ENCODE measurements at places on chromosomes 11 and 22. TPM values are rescaled to one million over a fixed set of nuclear protein-coding genes. Genes with fewer than 3 reads are reported as not detected.

The CCDC116 gene
- 0.15 TPM for total RNA-seq

The PLEKHB1 gene
- 0.80 TPM for total RNA-seq

The GPHA2 gene
- not detected for total RNA-seq

The C11orf65 gene
- 1.9 TPM for total RNA-seq

The MMP13 gene
- total RNA-seq: not detected

The FOLR2 gene
- 16.7 TPM for total RNA-seq

The TOM1 gene
- 106 TPM for total RNA-seq

- no peaks in the 10 kb centered on the region for H3K36me3 ChIP-seq
- peak overlapping the region; percentile 74 for H3K27ac ChIP-seq
- H3K4me1 ChIP-seq: no peaks in the 10 kb centered on the region
- H3K27me3 ChIP-seq: no peaks in the 10 kb centered on the region
- no peak overlapping the region for H3K4me3 ChIP-seq
These were observed 21.4 kb downstream of the CREB3L1 start for GRCh38 chr11:46298699-46299433.

GRCh38 chr11:95119361-95120060, 29.9 kb downstream of the ENDOD1 start:
- peak; percentile 92 for DNase-seq
- H3K27ac ChIP-seq: peak overlapping the region; percentile 64
- H3K27me3 ChIP-seq: no peaks in the 10 kb centered on the region
- peaks cover 15% of the 10 kb centered on the region for H3K4me1 ChIP-seq

GRCh38 chr11:62472063-62472884, 53.4 kb downstream of the SCGB1A1 start:
- H3K27me3 ChIP-seq: no peaks in the 10 kb centered on the region
- no peak for DNase-seq

- H3K27me3 ChIP-seq: no peaks in the 10 kb centered on the region
- H3K36me3 ChIP-seq: no peaks in the 10 kb centered on the region
- H3K4me1 ChIP-seq: no peaks in the 10 kb centered on the region
- H3K27ac ChIP-seq: no peak overlapping the region
These were observed 4.5 kb upstream of the AIFM3 start for GRCh38 chr22:20962491-20962945.

- H3K27ac ChIP-seq: no peak overlapping the region
- no peaks in the 10 kb centered on the region for H3K36me3 ChIP-seq
- H3K27me3 ChIP-seq: no peaks in the 10 kb centered on the region
These were observed 46.2 kb upstream of the A4GALT start for GRCh38 chr22:42766860-42767259.

- H3K36me3 ChIP-seq: no peaks in the 10 kb centered on the region
- no peak for DNase-seq
- no peaks in the 10 kb centered on the region for H3K27me3 ChIP-seq
- H3K4me1 ChIP-seq: no peaks in the 10 kb centered on the region
- no peak overlapping the region for H3K27ac ChIP-seq
- H3K4me3 ChIP-seq: no peak overlapping the region
These were observed 6.8 kb upstream of the SERGEF start for GRCh38 chr11:18019650-18020049.

DNA sequence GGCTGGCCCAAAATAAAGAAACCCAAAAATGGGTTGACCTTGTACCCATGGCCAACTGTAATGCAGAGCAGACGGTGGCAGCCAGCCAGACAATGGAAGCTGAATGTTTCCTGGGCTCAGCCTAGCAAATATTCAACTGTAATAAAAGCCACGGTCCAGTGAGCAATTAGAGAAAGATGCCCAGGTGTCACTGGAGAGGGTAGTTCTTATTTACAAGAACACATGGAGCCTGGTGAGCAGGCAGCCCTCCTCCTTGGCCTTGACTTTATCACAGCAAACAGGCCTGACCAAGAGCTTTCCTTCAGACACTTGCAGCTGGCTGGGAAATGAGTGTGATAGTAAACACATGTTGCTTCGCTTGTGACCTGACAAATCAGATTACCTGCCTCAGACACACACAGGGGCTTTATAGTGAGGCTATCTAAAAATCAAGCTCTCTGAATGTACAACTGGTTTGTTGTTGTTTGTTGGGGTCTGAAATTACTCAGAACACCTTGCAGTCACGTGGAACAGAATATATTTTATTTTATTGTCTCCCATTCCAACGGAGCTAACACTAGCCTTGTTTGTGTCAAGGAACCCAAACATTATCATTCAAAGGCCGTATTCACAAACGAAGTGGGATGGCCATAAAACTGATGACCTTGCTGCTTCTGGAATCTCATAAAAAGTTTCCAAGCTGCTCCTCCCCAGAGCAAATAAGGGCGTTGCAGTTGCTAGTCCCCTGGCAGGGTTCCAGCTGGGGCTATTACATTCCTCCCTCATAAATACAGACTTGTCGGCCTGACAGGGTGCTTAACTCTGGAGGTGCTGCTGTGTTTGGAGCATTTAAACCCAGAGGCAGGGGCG, 161.1 kb downstream of the BBOX1 start:
- H3K4me1 ChIP-seq: peaks cover 5% of the 10 kb centered on the region
- no peaks in the 10 kb centered on the region for H3K36me3 ChIP-seq
- no peak overlapping the region for H3K4me3 ChIP-seq
- H3K27ac ChIP-seq: no peak overlapping the region
- DNase-seq: no peak

DNA sequence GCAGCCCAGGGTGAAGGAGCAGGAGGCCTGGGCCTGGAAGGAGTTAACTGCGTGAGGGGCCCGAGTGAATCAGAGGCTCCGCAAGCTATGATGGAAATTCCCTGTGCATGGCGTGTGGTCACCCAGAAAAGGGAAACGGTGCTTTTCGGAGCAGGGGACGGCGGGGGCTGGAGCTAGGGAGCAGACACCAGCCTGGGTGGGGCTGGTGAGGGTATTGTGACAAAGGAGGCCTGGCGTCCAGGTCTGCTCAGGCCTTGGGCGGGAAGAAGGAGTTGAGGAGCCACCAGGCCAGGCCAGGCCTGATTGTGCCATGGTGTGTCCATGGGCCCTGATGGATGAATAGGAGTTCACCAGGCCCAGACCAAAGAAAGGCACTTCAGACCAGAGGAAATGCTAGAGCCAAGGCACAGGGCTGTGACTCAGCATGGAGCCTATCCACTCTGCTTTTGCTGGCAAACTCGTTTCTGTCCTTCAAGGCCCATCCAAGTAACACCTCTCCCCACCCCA, 12.8 kb upstream of the SPI1 start:
- H3K4me3 ChIP-seq: no peak overlapping the region
- no peak overlapping the region for H3K27ac ChIP-seq
- no peaks in the 10 kb centered on the region for H3K36me3 ChIP-seq
- no peak for DNase-seq
- H3K27me3 ChIP-seq: no peaks in the 10 kb centered on the region

- no peaks in the 10 kb centered on the region for H3K4me1 ChIP-seq
- H3K4me3 ChIP-seq: no peak overlapping the region
- no peak for DNase-seq
These were observed 17.8 kb downstream of the TMEM121B start for GRCh38 chr22:17103351-17103750.

DNA sequence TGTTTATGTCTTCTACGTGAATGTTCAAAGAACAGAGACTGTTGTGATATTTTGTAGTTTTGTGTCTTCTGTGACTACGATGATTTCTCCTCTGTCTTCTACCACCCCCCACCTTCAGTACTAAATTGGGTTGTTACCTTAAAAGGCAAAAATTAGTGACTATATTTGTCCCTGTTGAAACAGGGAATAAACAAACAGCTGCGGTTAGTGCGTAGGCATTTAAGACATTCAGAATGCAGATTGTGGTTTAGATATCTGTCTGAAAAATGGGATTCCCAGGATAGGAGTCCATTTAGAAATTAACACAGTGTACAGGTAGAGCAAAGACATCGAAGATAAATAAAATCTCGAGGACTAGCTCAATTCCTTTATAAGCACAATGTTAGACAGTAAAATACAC, 15.6 kb upstream of the ARHGAP42 start:
- no peaks in the 10 kb centered on the region for H3K36me3 ChIP-seq
- no peak overlapping the region for H3K4me3 ChIP-seq
- no peak for DNase-seq

DNA sequence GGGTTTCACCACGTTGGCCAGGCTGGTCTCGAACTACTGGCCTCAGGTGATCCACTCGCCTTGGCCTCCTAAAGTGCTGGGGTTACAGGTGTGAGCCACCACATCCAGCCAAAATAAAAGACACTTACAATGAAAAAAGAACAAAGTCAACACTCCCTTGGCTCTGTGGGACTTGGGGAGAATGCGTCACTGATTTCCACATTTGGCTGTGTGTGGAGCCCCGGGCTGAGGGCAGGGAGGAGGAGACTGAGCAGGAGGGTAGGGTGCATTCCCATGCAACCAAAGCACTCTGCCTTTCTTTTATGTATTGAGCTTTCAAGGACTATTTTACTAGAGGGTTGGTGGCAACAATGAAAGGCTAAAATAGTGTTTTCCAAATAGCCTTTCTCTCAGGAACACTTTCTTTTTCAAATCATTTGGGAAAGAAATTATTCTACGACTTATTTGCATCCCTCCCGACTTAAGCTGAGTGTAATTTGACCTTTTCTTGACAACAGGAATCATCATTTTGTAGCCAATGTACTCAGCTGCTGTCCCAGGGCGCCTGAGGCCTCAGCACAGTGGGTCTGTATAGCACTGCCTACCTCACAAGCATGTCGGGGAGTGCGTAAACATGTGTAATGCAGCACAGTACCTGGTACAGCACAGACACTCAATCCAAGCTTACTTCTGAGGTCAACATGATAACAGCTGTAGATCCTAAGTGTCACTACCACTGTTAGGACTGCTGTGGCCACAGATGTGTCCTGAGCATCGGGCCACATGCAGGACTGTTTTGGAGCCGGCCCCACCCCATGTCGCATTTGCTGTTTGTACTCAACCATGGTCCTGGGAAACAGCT, 10.1 kb upstream of the SERPIND1 start:
- H3K4me3 ChIP-seq: no peak overlapping the region
- H3K27me3 ChIP-seq: no peaks in the 10 kb centered on the region
- H3K4me1 ChIP-seq: no peaks in the 10 kb centered on the region
- no peak overlapping the region for H3K27ac ChIP-seq
- DNase-seq: no peak

DNA sequence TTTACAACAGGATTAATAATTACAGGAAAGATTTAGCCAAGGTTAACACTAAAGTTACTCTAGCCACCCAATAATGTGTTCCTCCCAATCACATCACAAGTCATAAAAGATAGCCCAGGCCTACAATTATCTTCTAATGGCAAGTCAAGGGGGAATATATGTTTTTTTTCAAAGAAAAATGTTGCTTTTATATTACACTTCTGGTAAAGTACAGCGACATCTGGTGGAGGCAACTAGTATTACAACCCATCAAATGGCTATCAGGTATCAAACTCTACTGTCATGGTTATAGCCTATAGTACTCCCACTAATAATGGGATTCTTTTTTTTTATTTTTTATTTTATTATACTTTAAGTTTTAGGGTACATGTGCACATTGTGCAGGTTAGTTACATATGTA, 71.8 kb downstream of the XRRA1 start:
- H3K36me3 ChIP-seq: peaks cover 7% of the 10 kb centered on the region
- H3K4me1 ChIP-seq: no peaks in the 10 kb centered on the region
- H3K27ac ChIP-seq: no peak overlapping the region
- H3K27me3 ChIP-seq: no peaks in the 10 kb centered on the region
- no peak overlapping the region for H3K4me3 ChIP-seq
- no peak for DNase-seq

GRCh38 chr11:2584812-2585565, 114.8 kb downstream of the KCNQ1OT1 start:
- no peaks in the 10 kb centered on the region for H3K4me1 ChIP-seq
- H3K27me3 ChIP-seq: no peaks in the 10 kb centered on the region
- H3K36me3 ChIP-seq: no peaks in the 10 kb centered on the region
- DNase-seq: peak; percentile 11
- no peak overlapping the region for H3K4me3 ChIP-seq
- H3K27ac ChIP-seq: no peak overlapping the region

- no peak overlapping the region for H3K4me3 ChIP-seq
- no peaks in the 10 kb centered on the region for H3K27me3 ChIP-seq
- no peak for DNase-seq
- no peaks in the 10 kb centered on the region for H3K36me3 ChIP-seq
These were observed 857.0 kb downstream of the KCNA4 start for GRCh38 chr11:29159552-29160465.

- no peak overlapping the region for H3K4me3 ChIP-seq
- no peaks in the 10 kb centered on the region for H3K4me1 ChIP-seq
- no peak for DNase-seq
- H3K27me3 ChIP-seq: no peaks in the 10 kb centered on the region
- no peaks in the 10 kb centered on the region for H3K36me3 ChIP-seq
- H3K27ac ChIP-seq: no peak overlapping the region
These were observed 14.6 kb downstream of the MMP13 start for GRCh38 chr11:102940714-102941588.

GRCh38 chr11:69359735-69360480, 66.0 kb downstream of the MYEOV start:
- no peak overlapping the region for H3K27ac ChIP-seq
- DNase-seq: no peak
- H3K27me3 ChIP-seq: no peaks in the 10 kb centered on the region
- no peak overlapping the region for H3K4me3 ChIP-seq

- no peaks in the 10 kb centered on the region for H3K4me1 ChIP-seq
- H3K36me3 ChIP-seq: no peaks in the 10 kb centered on the region
- H3K4me3 ChIP-seq: no peak overlapping the region
These were observed 20.6 kb upstream of the PRDM10 start for GRCh38 chr11:130023204-130023603.

GRCh38 chr11:2189938-2190656, 18.5 kb upstream of the TH start:
- H3K27ac ChIP-seq: no peak overlapping the region
- no peak for DNase-seq
- no peak overlapping the region for H3K4me3 ChIP-seq
- no peaks in the 10 kb centered on the region for H3K4me1 ChIP-seq
- no peaks in the 10 kb centered on the region for H3K36me3 ChIP-seq
- H3K27me3 ChIP-seq: no peaks in the 10 kb centered on the region
